ENCODE measurements at places on chromosomes 1 and 21.

- no peak for DNase-seq
These were observed 55.5 kb upstream of the TRIM67 start for GRCh38 chr1:231106347-231106746.

DNA sequence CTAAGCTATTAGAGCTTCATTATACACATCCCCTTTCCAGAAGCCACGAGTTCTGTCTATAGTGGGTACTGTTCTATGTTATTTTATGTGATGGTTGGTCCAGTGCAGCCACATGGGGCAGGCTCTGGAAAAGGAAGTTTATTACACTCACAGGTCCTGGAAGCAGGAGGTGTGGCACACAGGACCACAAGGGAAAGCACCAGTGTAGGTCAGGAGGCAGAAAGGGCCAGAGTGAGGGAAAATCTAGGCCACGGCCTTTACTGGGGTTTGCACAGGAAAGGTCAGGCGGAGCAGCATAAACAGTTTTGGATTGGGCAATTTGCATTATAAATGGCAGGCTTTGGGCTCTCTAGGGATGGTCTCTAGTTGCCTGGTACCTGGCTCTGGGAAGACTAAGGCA lies 21.8 kb upstream of the CNIH3 start:
- DNase-seq: no peak

DNA sequence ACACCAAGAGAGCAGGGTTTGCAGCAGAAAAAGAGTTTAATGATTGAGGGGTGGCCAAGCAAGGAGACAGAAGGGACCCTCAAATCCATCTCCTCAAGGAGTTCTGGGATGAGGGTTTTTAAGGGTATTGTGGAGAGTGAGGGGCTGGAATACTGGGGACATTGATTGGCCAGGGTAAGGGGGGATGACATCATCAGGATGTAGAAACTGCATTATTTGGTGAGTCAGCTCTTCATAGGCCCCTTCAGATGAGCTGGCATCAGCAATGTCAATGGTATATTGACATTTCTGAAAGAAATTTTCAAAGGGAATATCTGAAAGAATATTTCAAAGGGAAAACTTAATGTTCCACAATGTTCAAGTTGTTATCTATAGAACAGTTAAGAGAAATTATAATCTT lies 168.1 kb upstream of the SNX7 start:
- DNase-seq: no peak

- no peak for DNase-seq
These were observed 3.8 kb downstream of the TMEM54 start for GRCh38 chr1:32897082-32898049.

DNA sequence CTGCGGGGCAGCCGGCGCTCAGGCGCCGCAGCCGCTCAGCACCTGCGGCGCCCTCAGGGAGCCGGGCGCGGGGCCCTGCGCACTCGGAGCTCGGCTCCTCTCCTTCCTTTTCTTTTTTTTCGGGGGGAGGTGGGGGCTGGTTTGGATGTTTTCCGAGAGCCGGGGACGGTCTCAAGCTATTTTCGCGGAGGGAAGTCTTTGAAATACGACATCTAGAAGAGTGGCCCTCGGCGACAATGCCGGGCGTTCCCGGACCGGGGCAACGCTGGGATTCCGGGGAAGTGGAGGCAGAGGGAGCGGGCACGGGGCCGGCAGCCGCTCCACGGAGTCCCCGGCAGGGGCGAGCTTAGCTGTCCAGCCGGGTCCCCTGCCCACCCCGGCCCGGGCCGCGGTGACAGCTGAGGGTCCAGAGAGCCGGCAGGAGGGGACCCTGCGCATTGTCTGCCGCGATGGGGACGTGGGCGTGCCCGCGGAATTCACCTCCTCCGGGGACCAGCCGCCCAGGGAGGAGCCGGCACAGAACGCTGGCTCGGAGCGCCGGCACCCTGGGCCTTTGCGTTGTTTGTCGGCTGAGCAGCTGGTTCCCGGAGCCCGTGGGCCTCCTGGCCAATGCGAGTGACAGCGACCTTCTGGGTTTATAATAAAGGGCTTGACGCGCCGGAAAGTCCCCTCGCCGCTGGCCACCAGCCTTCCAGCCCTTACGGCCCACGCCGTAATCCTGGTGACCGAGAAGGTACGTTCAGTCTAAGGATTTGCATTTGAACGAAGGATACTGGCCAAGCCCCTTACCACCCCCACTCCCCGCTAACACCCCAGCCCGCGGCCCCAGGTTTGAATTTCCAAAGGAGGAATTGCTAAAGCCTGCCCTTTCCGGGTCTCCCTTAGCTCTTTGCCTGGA lies 582 bp downstream of the SLC37A1 start:
- DNase-seq: no peak
